ENCODE measurements at places on chromosomes 13 and 19. TPM values are rescaled to one million over a fixed set of nuclear protein-coding genes. Genes with fewer than 3 reads are reported as not detected.

The CD37 gene
- not detected for total RNA-seq

The ETV2 gene
- 0.09 TPM for total RNA-seq

The SIGLEC12 gene
- total RNA-seq = not detected

The MEF2B gene
- total RNA-seq = not detected

The ZNF211 gene
- 11.2 TPM for total RNA-seq

The ZNF613 gene
- 8.5 TPM for total RNA-seq

The DHDH gene
- not detected for total RNA-seq

The SH2D3A gene
- total RNA-seq = 6.0 TPM

The CBY2 gene
- total RNA-seq = not detected

The ZNF177 gene
- total RNA-seq = 3.1 TPM

The FFAR2 gene
- not detected for total RNA-seq

The C1QTNF9 gene
- total RNA-seq = not detected

The CYSLTR2 gene
- not detected for total RNA-seq

The CRLF1 gene
- not detected for total RNA-seq

The BORA gene
- 9.1 TPM for total RNA-seq

The MRPL54 gene
- total RNA-seq = 55.8 TPM

The STOML3 gene
- total RNA-seq = not detected

The TLE6 gene
- 2.7 TPM for total RNA-seq

The GZMM gene
- not detected for total RNA-seq

The CATSPERD gene
- not detected for total RNA-seq

The CYP4F22 gene
- total RNA-seq = not detected

The GIPR gene
- not detected for total RNA-seq

The LYL1 gene
- total RNA-seq = 55.0 TPM

The ATP8B3 gene
- total RNA-seq = 1.2 TPM

The OBI1 gene
- total RNA-seq = 29.0 TPM

The SUPT20H gene
- 49.0 TPM for total RNA-seq

The GJA3 gene
- total RNA-seq = under 0.01 TPM

The LMTK3 gene
- 0.14 TPM for total RNA-seq

The CCL25 gene
- total RNA-seq = not detected

The DNAAF3 gene
- 0.42 TPM for total RNA-seq

The NLRP11 gene
- 0.05 TPM for total RNA-seq

The ZNF320 gene
- 9.3 TPM for total RNA-seq

The USHBP1 gene
- total RNA-seq = 75.9 TPM

The ASPDH gene
- total RNA-seq = not detected

The APOC1 gene
- total RNA-seq = 1.7 TPM

The CYP2A7 gene
- not detected for total RNA-seq

The WTIP gene
- total RNA-seq = 49.5 TPM

The CPB2 gene
- total RNA-seq = not detected

The KLHL1 gene
- total RNA-seq = not detected

The PRRG2 gene
- 6.1 TPM for total RNA-seq

The DPF1 gene
- total RNA-seq = 0.47 TPM

The PNMA8C gene
- total RNA-seq = not detected

The ERICH6B gene
- not detected for total RNA-seq

The ZNF93 gene
- 6.0 TPM for total RNA-seq

The TRPC4 gene
- 0.05 TPM for total RNA-seq

The CEACAM16 gene
- not detected for total RNA-seq

The LAIR1 gene
- total RNA-seq = not detected

The ZNF665 gene
- total RNA-seq = 2.6 TPM

The SLC17A7 gene
- total RNA-seq = 0.17 TPM

The CEBPA gene
- total RNA-seq = 0.19 TPM
